ENCODE measurements at places on chromosomes 7 and 10.

DNA sequence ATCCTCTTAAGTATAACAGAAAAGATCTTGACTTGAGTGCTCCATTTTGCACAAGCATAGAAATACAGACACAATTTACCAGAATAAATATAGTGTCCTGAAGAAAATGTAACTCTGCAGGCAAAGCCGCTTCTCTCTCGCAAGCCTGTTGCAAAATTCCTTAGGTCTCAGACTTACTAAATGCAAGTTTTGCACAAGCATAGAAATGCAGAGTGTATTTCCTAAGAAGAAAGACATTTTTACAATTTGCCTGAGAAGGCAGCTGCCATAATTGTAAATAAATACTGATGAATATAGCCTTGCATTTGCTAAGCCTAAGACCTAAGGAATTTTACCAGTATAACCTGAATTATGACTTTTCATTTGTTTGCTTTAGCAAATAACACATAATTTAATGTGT lies 67.1 kb downstream of the AGMO start:
- no peak for DNase-seq

DNA sequence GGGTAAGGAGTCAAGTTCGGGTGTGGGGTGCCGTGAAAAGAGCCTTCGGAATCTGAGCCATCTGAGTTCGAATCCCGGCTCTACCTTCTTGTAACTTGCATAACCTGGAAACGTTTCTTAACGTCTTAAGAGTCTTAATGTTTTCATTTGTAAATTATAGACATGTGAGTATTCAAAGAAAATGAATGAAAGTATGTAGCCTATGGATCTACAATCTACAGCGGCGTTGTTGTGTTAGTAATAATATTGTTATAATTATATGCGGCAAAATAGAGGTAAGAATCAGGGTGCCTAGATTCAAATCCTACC lies 559 bp downstream of the VTI1A start:
- DNase-seq = no peak

GRCh38 chr10:101321073-101321472 lies 32.9 kb upstream of the BTRC start:
- no peak for DNase-seq

DNA sequence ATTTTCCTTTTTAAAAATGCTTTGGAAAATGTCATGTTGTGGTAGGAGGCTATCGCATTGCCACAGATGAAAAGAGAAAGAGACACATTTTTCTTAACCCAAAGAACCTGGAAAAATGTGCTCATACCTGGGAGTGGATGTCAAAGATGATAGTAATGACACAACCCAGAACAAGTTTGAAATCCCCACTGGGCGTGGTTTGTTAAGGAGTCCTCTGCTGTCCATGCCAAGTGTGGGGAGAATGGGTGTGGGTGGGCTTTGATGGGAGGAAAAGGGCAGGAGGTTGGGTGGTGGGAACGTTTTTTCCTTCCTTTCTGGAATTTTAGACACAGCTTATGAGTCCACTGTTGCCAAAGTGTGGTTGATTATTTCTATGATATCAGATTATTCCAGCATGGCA lies 10.9 kb downstream of the OPTN start:
- DNase-seq = no peak

DNA sequence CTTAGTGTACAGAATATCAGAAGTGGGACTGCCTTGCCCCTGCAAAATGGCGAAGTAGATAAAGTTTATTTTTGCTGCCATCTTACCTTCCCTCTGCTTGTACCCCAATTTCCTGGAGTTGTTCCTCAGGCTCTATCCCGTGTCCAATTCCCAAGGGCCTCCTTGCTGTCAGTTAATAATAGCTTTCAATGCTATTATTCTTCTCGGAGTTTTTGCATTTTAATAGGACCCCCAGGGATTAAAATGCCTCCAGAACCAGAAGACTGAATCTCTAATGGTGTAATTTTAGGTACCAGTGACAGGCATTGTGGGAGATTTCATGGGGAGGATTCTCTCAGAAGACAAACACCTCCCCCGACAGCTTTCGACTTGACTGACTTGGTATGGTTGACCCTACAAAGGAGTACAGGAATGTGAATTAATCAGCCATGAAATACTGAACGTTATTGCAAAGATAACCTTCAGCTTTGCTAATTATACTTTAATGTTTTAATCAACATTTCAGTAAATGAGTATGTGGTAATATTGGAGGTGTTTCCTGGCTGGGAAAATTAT lies 75.2 kb downstream of the ZNF22 start:
- no peak for DNase-seq

GRCh38 chr7:55413442-55413841 lies 48.3 kb downstream of the LANCL2 start:
- no peak for DNase-seq

DNA sequence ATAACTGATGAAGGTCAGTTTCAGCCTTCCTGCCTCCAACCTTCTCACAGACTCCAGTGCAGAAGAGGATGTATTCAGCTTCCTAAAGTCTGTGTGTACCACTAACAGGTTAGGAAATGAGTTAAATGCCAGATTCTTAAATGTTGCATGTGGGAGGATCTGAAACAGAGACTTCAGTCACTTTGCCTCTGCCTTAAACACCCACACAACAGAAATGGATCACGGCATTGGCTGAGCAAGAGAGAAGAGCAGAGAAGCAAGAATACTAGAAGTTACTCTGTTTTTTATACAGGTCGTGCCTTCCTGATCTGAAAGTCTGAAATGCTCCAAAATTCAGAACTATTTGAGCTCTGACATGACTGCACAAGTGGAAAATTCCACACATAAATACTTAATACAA lies 98.9 kb upstream of the ARHGAP21 start:
- no peak for DNase-seq

- no peak for DNase-seq
These were observed 199.9 kb downstream of the TRIL start for GRCh38 chr7:28758186-28758585.

GRCh38 chr7:127650847-127651555 lies 993 bp upstream of the SND1 start:
- no peak for DNase-seq
